ENCODE measurements at places on chromosomes 1 and 21. TPM values are rescaled to one million over a fixed set of nuclear protein-coding genes. Genes with fewer than 3 reads are reported as not detected.

DNA sequence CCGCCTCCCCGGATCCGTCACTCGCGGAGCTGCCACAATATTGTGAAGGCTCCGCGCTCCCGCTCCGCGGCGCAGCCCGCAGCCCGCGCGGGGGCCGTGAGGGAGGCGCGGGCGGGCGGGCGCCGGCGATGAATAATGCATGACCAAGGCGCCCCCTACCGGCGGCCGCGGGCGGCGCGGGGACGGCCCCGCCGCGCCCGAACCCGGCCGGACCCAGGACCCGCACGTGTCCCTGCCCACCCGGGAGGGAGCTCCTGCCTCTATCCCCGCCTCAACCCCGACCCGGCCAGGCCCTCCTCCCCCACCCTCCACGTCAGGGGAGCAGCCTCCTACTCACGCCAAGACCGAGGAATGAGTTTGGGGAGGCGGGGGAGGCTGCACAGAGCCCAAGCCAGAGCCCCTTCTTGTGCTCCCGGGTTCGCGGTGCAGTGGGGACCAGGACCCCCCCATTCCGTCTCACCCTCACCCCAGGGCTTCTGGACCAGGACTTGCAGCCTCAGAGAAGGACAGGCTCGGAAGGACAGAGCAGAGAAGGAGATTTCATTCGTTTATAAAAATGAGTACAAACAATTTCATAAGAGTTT lies 70.8 kb upstream of the CASZ1 start:
- H3K36me3 ChIP-seq: no peaks in the 10 kb centered on the region
- H3K4me1 ChIP-seq: peaks cover 4% of the 10 kb centered on the region
- H3K27me3 ChIP-seq: no peaks in the 10 kb centered on the region
- H3K4me3 ChIP-seq: peak overlapping the region; percentile 67
- DNase-seq: peak; percentile 69

DNA sequence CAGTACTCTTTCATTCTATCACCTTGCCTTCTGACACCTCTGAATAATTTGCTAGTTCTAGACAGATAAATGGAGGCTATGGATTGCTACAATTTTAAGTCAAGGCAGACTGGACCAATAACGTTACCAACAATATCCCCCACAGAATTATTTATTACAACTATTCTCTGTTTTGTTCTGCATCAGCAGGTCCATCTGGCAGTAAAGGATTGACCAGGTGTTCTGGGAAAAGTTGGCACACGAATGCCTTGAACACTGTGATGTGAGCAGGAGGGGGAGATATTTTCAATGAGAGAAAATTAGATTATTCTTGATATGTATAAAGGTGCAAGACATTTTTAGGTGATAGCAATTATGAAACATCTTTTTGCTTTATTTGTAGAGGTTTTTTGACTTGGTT lies 718.8 kb upstream of the TMPRSS15 start:
- no peaks in the 10 kb centered on the region for H3K4me1 ChIP-seq
- H3K4me3 ChIP-seq: no peak overlapping the region
- H3K27ac ChIP-seq: no peak overlapping the region
- no peak for DNase-seq

DNA sequence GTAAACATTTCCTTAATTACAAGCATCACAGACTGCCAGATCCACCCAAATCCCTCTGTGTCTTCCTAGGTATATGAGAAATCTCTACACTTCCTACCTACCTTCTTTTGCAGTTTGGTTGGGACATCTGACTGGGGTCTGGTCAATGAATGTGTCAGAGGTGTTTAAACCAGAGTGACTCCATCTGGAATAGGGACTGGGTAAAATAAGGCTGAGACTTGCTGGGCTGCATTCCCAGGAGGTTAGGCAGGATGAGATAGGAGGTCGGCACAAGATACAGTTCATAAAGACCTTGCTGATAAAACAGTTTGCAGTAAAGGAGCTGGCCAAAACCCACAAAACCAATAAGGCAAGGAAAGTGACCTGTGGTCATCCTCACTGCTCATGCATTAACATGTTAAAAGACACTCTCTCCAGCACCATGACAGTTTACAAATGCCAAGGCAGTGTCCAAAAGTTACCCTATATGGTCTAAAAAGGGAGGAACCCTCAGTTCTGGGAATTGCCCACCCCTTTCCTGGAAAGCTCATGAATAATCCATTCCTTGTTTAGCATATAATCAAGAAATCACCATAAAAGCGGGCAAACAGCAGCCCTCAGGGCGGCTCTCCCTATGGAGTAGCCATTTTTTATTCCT lies 87.4 kb upstream of the BACE2 start:
- H3K36me3 ChIP-seq: no peaks in the 10 kb centered on the region
- H3K27me3 ChIP-seq: peaks cover 41% of the 10 kb centered on the region
- no peak overlapping the region for H3K27ac ChIP-seq
- H3K4me1 ChIP-seq: no peaks in the 10 kb centered on the region

The ADAM30 gene
- not detected for total RNA-seq

The VHLL gene
- 1.1 TPM for total RNA-seq

DNA sequence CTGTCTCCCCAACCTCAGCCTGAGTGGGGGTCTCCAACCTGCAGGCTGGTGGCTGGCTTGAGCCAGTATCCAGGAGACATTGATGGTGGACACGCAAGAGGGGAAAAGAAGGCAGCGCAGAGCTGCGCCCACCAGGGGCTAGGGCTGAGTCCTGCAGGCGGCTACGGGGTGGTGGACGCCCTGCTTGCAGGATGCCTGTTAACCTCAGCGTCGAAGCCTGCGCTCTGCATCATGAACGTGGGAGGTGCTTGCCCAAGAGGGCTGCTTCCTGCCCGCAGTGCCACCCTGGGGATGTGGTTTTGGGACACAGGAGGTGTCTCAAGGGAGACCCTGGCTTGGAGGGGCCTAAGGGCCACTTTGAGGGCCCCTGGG lies 11.6 kb downstream of the CFAP410 start:
- H3K27me3 ChIP-seq: no peaks in the 10 kb centered on the region
- no peaks in the 10 kb centered on the region for H3K4me1 ChIP-seq
- no peak overlapping the region for H3K4me3 ChIP-seq
- H3K27ac ChIP-seq: no peak overlapping the region
